Mucosa of gallbladder (tissue), 1 donor: ENCODE measurements at places on chromosomes 1 and 21. TPM values are rescaled to one million over a fixed set of nuclear protein-coding genes. Genes with fewer than 3 reads are reported as not detected.

DNA sequence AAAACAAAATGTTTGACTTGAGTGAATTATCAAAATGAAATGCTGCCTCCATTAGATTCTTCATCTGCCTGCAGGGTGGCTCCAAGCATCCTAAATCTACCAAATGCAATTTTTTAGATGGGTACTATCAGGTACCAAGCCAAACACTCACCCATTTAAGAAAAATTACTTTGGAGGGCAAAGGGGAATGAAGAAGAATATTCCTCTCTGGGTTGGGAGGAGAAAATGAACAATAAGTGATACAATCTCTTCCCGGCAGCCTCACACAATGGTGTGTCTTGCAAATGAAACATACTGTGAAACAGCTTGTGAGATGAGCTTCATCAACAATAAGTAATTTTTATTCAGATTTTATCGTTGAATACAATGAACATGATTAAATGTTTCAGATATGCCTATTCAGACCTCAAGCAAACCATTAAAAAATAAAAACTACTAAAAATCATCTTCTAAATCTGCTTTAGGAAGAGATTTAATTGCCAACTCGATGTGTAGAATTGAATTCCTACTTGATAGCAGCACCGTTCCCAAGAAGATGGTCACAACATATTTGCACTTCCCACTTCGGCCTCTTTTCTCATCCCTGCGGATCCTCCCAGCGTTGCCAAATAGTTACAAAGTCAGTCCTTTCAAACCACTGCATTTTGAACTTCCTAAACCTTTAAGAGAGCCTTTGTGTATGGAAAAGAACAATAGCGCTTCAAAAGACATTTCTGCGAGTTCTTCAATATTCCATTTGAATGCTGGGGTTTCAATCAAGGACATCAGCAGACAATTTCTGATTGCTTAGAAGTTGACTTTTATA, 2.7 kb downstream of the DAB1 start:
- no peak for DNase-seq

DNA sequence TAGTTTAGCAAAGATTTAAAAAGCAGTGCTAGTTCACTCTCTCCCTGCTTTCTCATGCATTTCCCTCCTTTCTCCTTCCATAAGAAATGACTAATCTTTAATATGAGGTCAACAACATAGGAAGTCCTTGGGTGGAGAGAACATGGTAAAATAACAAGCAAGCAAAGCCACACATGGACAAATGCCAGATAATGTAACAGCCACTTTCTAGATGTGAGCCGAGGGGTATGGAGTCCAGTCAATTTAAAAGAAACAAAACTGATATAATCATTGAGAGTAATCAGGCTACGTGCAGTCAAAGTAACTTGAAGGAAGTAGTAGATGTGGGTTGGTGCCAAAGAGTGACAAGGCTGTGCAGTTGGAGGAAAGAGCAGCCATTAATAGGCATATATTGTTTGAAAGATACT, 69.6 kb downstream of the DUSP10 start:
- DNase-seq = no peak

GRCh38 chr1:47579809-47580208, 142.0 kb downstream of the FOXD2 start:
- no peak for DNase-seq

- DNase-seq = peak; percentile 59
These were observed 1.4 kb downstream of the ACADM start for GRCh38 chr1:75725861-75726361.

- DNase-seq = peak; percentile 27
These were observed at the start of gene MANEAL for GRCh38 chr1:37793773-37794371. MANEAL (plus strand) TSS chr1:37793847; CDS start chr1:37794183, 336 bp downstream.

The ATP1A4 gene
- 0.43 TPM for total RNA-seq

The PGBD5 gene
- total RNA-seq = 3.5 TPM

The FOXE3 gene
- total RNA-seq = not detected

GRCh38 chr21:41570791-41571355, 62.9 kb upstream of the TMPRSS2 start:
- DNase-seq = no peak

DNA sequence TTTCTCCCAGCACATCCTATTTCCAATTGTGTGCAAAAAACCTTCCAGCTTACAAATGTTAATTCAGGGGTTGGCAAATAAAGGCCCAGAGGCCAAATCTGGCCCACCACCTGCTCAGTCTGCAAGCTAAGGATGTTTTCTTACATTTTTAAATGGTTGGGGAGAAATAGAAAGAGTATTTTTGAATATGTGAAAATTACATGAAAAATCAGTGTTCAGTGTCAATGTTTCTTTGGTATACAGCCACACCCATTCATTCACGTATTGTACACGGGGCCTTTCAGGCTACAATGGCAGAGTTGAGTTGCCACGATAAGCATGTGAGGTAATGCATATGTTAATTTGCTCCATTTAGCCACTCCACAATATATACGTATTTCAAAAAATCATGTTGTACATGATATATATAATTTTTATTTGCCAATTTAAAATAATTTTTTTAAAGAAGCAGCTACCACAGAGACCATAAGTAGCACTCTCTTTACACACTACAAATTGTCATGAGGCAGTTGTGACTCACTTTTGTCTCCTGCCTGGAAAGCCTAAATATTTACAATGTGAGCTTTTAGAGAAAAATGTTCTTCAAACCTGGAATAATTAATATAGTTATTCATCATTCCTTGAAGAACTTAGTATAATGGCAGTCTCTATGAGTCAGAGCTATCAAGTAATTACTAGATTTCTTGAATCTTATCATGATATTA, 189.6 kb downstream of the SMYD3 start:
- no peak for DNase-seq

DNA sequence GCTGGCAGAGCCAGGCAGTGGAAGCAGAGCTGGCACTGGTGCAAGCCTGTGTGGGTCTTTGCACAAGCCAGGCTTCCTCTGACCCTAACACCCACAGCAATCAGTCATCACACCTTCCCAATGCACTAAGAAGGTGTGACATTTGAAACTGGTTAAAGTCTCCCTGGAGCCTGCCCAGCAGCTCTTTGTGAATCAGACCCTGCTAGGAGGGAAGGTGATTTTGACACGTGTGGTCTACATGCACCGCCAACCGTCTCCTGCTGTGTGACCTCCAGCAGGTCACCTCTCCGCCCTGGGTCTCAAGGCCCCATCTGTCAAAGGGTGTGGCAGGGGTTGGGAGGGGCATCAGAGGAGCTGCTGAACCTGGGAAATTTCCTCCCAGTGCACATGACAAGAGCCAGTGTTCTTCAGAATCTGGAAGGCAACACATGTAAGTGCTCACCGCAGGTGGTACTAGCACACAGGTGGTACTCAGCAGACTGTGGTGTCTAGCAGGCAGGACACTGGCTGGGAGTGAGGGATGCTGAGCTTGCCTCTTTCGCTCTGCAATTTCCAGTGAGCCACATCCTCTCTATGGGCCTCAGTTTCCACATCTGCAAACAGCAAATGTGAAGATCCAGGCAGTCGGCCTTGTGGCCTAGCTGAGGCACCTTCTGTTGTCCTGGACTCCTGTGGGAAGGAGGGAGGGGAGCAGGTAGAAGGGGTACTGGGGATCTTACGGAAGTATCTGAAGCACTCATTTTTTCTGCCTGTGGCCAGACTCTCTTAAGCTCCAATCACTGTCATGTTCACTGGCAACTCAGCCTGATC, 123.2 kb downstream of the DMRTB1 start:
- peak; percentile 70 for DNase-seq

The FCRL4 gene
- not detected for total RNA-seq

The PDC gene
- total RNA-seq = not detected

The C8B gene
- total RNA-seq = 1.9 TPM

The SLAMF7 gene
- total RNA-seq = 2.7 TPM

- peak; percentile 72 for DNase-seq
These were observed 28.5 kb downstream of the ECE1 start for GRCh38 chr1:21261551-21262292.

DNA sequence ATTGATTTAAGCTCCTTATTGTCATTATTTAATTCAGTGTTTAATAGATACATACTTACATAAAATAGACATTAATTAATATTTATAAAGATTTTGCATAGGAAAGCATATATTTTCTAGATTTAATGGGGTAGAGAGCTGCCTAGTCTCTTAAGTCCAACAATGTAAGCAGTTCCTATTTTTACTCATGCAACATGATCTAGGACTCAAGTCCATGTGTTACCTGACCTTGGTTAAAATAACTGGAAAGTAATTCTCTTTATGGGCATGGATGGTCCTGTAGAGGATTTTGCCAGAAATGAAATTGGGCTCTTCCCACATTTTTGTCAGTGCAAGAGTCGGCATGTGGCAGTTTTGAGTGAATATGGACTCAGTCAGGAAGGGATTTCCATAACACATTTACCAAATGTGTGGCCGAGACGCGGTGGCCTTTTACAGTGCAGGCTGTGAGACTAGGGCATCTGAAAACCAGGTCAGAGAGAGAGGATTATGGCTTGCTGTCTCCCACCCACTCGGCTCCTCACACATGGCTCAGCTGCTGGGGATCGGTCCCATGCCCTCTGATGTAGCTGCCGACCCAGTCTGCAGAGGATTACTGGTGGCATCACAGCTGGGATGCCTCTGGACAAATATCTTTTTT, 6.2 kb upstream of the KIF1B start:
- DNase-seq = no peak

- no peak for DNase-seq
These were observed 171.3 kb upstream of the USP24 start for GRCh38 chr1:55386456-55386855.

DNA sequence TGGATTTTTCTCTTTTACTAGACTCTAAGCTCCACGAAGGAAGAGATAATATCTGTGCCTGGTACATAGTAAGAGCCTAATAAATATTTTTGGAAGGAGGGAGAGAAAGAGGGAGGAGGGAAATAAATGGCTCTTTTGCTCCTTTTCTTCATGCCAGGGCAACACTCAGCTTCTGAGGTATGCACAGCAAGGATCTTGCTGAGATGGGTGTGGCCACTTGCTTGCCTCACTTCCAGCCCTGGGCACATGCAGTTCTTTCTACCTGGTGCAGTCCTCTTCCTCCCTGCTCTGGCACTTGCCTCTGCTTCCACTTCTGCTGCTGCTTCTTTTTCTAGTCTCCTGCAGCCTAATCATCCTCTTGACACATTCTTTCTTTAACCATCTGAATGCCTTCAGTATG, 148.1 kb downstream of the FGGY start:
- peak; percentile 31 for DNase-seq

DNA sequence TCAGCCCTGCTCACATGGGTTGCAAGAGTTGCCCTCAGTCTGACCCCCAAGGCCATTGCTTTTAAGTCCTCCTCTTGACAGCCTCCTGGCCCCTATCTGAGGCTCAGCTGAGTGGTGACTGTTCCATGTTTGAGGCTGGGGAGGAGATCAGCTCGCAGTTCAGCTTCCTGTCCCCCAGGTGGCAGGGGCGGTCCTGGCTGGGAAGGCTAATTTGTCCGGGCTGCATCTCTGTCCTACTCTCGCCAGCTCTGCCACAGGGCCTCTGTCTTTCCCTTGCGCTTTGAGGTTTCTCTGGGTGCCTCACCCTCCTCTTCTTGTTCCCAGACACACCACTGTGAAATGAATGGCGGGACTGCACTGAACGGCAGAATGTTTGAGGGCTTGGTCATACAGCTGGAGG, 157.3 kb downstream of the KCNJ6 start:
- DNase-seq = no peak

The CDKN2C gene
- total RNA-seq = 9.0 TPM

DNA sequence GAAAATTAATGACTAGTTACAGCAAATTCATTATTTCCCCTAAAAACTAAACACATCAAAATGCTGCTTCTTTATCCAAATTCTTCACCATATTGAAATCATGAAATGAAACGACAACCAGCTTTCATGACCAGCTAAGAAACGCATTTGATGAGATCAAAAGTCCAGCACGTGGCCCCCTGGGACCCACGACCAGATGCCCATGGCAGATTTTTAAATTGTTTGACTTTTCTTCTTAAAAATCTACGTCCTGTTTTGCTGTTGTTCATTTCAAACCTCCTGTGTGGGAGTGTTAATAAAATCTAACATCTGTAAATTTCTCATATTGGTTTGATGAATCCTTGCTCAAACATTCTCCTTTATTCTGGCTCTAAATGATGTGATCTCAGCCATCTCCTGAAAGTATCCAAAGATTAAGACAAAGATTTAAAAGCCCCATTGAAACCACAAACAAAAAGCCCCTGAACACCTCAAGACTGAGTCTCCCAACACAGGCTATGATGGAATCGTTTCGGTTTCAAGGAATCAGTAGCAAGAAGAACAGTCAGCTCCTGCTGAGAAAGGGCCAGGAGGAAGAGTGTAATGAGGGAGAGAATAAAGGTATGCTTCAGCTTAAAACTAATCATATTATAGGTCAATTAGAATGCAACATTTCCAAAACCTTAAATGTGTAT, 523.6 kb downstream of the SMYD3 start:
- DNase-seq = no peak

DNA sequence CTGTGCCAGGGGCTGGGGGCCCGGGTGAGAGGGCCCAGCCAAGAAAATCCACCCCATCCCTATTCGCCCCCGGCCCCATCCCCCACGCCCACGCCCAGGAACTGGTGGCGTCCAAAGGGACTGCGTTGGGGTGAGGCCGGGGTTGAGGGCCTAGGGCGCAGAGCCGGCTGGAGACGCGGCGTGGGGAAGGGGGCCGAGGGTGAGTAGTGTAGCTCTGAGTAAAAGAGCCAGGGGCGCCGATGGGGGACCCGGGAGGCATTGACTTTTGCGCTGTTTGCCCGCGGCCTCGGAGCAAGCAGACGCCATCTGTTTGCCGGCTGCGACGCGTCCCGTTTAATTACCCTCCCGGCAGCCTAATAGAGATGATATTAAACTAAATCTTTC, 3.5 kb upstream of the DMRTA2 start:
- no peak for DNase-seq

GRCh38 chr1:109307274-109308021, 637 bp upstream of the MYBPHL start:
- no peak for DNase-seq

The SPATC1L gene
- 6.9 TPM for total RNA-seq
